ENCODE measurements at places on chromosomes 5 and 9.

DNA sequence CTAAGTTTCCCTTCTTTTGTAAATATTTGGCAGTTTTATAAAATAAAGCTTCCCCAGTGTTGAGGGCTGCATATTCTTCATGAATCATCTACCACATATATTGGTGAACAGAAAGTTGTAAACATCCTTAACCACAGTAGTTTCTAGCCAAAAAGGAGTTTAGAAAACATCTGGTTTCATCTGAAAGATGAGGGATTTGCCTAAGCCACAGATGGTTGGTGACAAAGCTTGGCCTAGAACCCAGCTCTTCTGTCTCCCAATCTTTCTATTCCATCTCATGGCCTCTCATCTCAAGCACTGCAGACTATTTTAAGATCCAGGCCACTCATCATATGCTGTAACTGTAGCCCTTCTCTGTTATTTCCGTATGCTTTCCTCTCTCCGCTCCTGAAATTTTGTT lies 232.3 kb upstream of the TRPM3 start:
- DNase-seq, result peak; percentile 88

GRCh38 chr5:127210042-127210441 lies 80.6 kb upstream of the MEGF10 start:
- DNase-seq, result no peak

GRCh38 chr5:174945853-174946252 lies 221.5 kb downstream of the MSX2 start:
- no peak for DNase-seq

DNA sequence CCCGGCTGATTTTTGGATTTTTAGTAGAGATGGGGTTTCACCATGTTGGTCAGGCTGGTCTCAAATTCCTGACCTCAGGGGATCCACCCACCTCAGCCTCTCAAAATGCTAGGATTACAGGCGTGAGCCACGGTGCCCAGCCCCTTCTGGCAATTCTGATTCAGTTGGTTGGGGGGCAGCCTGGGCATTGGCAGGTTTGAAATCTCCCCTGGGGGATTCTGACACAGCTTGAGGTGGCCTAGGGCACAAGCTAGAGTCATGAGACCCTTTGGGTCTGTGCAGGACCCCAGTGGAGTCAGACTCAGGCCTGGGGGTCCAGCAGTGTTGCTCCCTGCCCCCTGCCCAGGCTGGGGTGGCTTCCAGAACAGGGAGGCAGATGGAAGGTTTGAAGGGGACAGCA lies 239.8 kb downstream of the PBX3 start:
- DNase-seq, result no peak
